ENCODE measurements at places on chromosomes 2 and 18. TPM values are rescaled to one million over a fixed set of nuclear protein-coding genes. Genes with fewer than 3 reads are reported as not detected.

SGO2 gene
- total RNA-seq = 44.2 TPM

C2orf80 gene
- total RNA-seq = not detected

EMILIN1 gene
- 0.70 TPM for total RNA-seq

CYRIA gene
- 0.05 TPM for total RNA-seq

HRH4 gene
- total RNA-seq = 0.65 TPM

CRACDL gene
- 0.20 TPM for total RNA-seq

BOLL gene
- total RNA-seq = not detected

RTKN gene
- 1.1 TPM for total RNA-seq
